ENCODE measurements at places on chromosomes 5 and 9.

DNA sequence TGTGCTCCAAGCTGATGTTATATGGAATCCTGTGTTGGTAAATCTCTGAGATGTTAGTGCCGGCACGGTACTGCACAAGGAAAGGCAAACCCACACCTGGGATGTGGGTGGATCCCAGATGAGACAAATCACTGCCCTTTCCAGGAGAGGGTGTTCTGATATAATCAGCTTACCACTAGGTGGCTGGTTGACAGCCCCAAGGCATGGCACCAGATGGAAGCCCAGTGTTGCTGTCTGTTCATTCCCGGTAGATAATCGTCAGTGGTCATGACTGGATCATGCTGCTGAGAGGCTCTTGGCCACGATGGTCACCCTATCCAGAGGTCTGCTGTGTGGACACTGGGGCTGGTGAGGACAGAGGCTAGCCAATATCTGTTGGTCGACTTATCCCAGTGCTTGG lies 184.0 kb downstream of the CACNA1B start:
- no peak for DNase-seq

DNA sequence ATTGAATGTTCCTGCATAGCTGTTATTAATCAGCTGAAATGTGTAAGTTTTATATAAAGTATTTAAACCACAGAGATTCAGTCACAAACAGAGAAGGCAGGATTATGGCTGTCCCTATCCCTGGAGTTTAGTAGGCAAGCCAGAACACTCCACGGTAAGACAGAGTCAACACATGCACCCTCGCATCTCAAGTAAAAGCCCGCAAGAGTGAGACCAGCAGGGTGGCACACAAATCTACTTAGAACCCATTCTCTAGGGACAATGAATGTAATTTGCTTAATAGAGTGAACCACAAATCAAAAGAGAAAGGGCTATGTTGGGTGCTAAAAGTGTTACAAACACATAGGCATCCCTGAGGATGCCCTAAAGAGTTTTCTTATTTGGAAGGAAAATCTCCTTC lies 35.1 kb downstream of the LPAR1 start:
- DNase-seq: no peak

GRCh38 chr5:143760131-143760505 lies 51.8 kb upstream of the HMHB1 start:
- DNase-seq: no peak

- DNase-seq: no peak
These were observed 43.9 kb downstream of the PDCD1LG2 start for GRCh38 chr9:5554254-5554653.

- DNase-seq: no peak
These were observed 139.3 kb upstream of the IER5L start for GRCh38 chr9:129317179-129318011.
